CD8-positive, alpha-beta memory T cell (primary cell): ENCODE measurements at places on chromosomes 3 and 15. TPM values are rescaled to one million over a fixed set of nuclear protein-coding genes. Genes with fewer than 3 reads are reported as not detected.

DNA sequence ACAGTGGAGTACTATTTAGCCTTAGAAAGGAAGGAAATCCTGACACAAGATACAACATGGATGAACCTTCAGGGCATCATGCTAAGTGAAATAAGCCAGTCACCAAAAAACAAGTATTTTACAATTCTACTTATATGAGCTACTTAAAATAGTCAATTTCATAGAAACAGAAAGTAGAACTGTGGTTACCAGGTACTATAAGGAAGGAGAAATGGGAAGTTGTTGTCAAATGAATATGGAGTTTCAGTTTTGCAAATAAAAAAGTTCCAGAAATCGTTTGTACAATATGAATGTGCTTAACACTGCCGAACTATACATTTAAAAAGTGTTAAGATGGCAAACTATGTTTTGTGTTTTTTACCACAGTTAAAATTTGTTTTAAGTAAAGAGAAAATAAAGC lies 26.8 kb downstream of the TRANK1 start:
- DNase-seq: no peak
- H3K27me3 ChIP-seq: no peaks in the 10 kb centered on the region
- H3K4me3 ChIP-seq: no peak overlapping the region

DNA sequence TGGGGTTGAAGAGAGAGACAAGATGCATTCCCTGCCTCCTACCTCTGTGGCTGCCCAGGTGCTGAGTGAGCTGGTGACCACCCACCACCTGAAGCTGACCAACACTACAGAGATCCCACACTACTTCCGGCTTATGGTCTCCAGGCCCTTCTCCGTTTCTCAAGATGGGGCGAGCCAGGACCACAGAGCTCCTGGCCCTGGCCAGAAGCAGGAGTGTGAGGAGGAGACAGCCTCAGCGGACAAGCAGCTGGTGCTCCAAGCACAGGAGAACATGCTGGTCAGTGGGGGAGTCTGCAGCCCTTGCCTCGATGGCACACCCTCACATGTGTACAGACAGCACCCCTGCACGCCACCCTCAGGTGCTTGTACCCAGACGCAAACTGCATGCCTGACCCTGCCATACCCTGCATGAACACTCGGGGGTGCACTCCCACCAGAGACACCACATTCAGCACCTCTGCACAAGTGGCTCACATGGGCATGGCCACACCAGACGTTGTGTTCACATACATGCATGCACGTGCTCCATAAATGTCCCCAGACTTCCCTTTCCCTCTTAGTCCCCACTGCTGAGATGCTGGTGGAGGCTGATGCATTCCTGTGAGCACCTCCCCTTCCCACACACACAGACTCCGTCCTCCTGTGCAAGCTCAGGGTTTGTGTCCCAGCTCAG lies 19.0 kb downstream of the ACAA1 start:
- no peaks in the 10 kb centered on the region for H3K4me1 ChIP-seq
- H3K27me3 ChIP-seq: no peaks in the 10 kb centered on the region
- H3K4me3 ChIP-seq: no peak overlapping the region
- peak; percentile 80 for DNase-seq
- H3K27ac ChIP-seq: no peak overlapping the region

GRCh38 chr3:115469649-115470048 lies 153.7 kb upstream of the GAP43 start:
- H3K36me3 ChIP-seq: no peaks in the 10 kb centered on the region
- no peak overlapping the region for H3K27ac ChIP-seq
- no peaks in the 10 kb centered on the region for H3K27me3 ChIP-seq
- no peaks in the 10 kb centered on the region for H3K4me1 ChIP-seq

DNA sequence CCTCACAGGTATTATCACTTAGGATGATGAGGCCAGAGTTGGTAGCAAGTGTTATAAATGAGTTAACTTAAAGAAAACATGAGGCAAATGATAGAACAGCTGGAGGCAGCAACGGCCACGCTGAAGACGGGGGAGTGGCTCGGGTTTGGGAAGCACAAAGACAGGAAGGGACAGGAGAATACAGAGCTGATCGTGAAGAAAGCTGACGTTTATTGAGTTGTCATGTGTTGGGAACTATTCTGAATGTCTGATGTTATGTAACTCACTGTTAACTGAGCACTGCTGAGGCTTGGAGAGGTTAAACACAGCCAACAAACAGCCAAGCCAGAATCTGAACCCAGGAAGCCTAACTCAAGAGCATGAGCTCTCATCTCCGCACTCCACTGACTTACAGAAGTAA lies 42.3 kb downstream of the FGD5 start:
- no peaks in the 10 kb centered on the region for H3K4me1 ChIP-seq
- no peak for DNase-seq
- H3K4me3 ChIP-seq: no peak overlapping the region

DNA sequence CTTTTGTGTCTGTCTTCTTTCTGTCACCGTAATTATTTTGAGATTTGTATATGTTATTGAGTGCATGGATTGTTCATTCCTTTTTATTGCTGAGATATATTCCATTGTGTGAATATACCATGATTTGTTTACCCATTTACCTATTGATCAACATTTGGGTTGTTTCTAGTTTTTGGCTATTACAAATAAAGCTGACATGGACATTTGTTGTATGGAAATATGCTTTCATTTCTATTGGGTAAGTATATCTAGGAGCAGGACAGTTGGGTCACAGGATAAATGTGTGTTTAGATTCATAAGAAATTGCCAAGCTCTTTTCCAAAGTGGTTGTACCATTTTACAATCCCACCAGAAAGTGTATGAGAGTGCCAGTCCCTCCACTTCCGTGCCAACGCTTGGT lies 51.2 kb downstream of the PFN2 start:
- DNase-seq: no peak
- H3K36me3 ChIP-seq: no peaks in the 10 kb centered on the region
- H3K4me1 ChIP-seq: no peaks in the 10 kb centered on the region
- H3K27me3 ChIP-seq: no peaks in the 10 kb centered on the region
- H3K4me3 ChIP-seq: no peak overlapping the region

- no peaks in the 10 kb centered on the region for H3K4me1 ChIP-seq
- H3K4me3 ChIP-seq: no peak overlapping the region
- no peaks in the 10 kb centered on the region for H3K27me3 ChIP-seq
- no peak for DNase-seq
These were observed 6.8 kb downstream of the GDPGP1 start for GRCh38 chr15:90240856-90241255.

- no peaks in the 10 kb centered on the region for H3K27me3 ChIP-seq
- no peaks in the 10 kb centered on the region for H3K4me1 ChIP-seq
- DNase-seq: no peak
- no peak overlapping the region for H3K4me3 ChIP-seq
These were observed 11.7 kb downstream of the ATP6V1A start for GRCh38 chr3:113758389-113759024.

DNA sequence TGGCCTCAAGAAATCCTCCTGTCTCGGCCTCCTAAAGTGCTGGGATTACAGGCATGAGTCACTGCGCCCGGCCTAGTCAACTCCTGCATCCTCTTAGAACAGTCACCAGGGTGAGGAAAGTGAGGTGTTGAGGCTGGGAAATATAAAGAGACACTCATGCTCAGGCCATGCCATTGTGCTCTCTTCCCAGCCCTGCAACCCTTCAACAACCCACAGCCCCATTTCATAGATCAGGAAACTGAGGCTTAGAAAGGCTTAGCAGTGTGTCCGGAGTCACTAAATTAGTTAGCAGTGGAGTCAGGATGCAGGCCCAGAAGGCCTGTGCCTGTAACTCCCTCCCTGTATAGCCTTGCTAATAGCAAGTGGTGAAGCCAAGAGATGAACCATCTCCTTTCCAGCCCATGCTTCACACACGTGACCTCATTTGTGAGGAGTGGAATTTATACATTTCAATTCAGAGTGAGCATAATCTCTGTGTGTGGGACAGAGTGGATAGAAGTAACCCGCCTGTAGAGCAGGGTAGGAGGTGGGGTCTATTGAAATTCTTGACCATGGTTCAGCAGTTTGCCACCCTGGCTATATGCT lies 51.7 kb upstream of the USP3 start:
- no peak for DNase-seq
- no peak overlapping the region for H3K4me3 ChIP-seq
- H3K4me1 ChIP-seq: no peaks in the 10 kb centered on the region

- H3K27ac ChIP-seq: no peak overlapping the region
- DNase-seq: no peak
- H3K27me3 ChIP-seq: no peaks in the 10 kb centered on the region
- H3K4me3 ChIP-seq: no peak overlapping the region
- H3K4me1 ChIP-seq: no peaks in the 10 kb centered on the region
These were observed 175.1 kb upstream of the ATP11B start for GRCh38 chr3:182618085-182618732.

DNA sequence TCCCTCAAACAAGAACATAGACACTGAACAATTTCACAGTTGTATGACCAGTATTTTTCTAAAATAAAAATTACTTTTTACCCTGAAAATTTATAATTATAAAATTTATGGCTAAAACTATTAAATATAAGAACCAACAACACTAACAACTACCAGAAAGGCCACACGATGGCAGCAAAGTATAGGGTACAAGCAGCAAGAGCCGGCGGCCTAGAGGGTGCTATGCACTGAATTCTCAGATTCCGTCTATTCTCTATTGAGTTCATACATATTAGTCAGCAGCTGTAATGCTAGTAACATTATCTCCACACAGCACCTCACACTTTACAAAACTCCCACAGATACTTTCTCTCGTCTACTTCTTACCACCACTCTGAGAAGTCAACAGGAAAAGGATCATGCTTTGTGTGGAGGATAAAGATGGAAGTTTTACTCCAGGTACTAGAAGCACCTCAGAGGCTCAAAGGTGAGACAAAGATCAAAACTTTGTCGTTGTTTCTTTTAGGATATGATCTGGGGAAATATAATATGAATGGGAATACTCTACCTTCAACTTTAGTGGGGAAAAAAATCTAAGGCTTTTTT lies 160.5 kb downstream of the FGF12 start:
- H3K36me3 ChIP-seq: no peaks in the 10 kb centered on the region
- no peak overlapping the region for H3K4me3 ChIP-seq
- H3K4me1 ChIP-seq: no peaks in the 10 kb centered on the region
- peak; percentile 5 for DNase-seq
- no peaks in the 10 kb centered on the region for H3K27me3 ChIP-seq
- no peak overlapping the region for H3K27ac ChIP-seq

DNA sequence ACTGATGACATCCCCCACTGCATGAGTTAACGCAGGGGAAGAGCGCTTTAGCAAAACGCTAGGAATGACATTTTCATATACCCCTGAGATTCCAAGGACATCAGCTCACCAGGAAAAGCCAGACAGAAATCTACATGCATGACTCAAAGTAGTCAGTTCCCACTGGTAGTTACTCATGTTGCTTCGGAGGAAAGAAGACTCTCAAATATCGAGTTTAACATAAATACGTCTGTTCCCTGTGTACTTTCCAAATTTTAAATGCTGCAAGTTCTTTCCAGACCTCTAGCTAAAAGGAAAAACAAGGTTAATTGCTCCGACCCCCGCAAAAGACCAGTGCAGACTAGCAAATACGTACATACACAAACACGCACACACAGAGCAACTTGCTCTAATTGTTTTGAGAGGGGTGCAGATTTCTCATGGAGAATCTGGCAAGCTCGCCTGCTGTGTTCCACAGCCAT lies 115.4 kb upstream of the PRICKLE2 start:
- DNase-seq: no peak
- no peak overlapping the region for H3K4me3 ChIP-seq
- H3K27ac ChIP-seq: no peak overlapping the region
- no peaks in the 10 kb centered on the region for H3K4me1 ChIP-seq

DNA sequence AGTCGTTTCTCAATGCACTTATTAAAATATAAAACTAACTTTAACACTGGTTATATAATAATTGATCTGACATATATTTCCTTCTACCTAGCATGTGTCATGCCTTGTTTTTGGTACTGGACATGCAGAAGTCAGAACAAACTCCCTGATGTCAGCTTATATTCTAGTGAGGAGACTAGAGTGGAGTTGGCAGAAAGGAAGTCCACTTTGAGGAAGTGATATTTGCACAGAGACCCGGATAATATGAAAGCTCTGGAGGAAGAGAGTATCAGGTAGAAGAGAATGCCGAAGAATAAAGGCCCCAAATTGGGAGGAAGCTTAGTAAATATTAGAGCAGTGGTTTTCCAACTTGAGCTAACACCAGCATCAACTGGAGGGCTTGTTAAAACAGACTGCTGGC lies 24.6 kb upstream of the ZNF280D start:
- DNase-seq: no peak

DNA sequence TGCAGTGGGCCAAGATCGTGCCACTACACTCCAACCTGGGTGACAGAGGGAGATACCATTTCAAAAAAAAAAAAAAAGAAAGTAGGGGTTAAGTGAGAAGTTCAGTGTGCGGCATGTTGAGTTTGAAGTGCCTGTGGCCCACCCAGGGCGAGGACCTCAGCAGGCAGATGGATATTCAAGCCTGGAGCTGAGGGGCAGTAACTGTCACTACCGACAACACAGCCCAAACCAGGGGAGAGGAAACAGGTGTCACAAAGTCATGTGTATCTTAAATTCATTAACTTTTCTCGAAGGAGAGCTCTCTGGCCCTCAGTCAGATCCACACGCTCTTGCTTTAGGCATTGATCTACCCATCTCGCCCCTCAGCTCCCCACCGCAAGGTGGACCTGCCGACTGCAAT lies 45.3 kb downstream of the FEM1B start:
- no peak overlapping the region for H3K4me3 ChIP-seq
- no peaks in the 10 kb centered on the region for H3K27me3 ChIP-seq
- peaks cover 7% of the 10 kb centered on the region for H3K4me1 ChIP-seq
- no peak overlapping the region for H3K27ac ChIP-seq
- H3K36me3 ChIP-seq: no peaks in the 10 kb centered on the region

DNA sequence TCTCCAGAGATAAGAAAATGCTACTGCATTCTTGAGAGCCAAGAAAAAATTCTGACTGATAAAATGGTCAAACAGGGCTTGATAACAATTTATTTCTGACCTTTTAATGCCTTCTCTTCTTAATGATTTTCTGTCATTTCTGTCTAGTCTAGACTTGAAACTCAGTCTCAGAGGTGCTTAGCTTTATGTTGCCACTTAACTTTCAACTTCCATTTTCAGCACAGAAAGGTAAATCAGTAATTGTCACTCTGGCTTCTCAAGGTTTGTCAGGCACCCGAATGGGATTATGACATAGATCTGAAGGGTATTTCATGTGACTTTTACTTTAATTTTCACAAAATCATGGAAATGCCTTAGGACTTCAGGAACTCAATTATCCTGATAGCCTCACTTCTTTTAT lies 155.4 kb upstream of the GBE1 start:
- DNase-seq: no peak
- H3K36me3 ChIP-seq: no peaks in the 10 kb centered on the region
- no peak overlapping the region for H3K27ac ChIP-seq
- H3K27me3 ChIP-seq: no peaks in the 10 kb centered on the region
- no peak overlapping the region for H3K4me3 ChIP-seq

- H3K27ac ChIP-seq: no peak overlapping the region
- H3K36me3 ChIP-seq: no peaks in the 10 kb centered on the region
- no peaks in the 10 kb centered on the region for H3K4me1 ChIP-seq
- no peak for DNase-seq
- H3K4me3 ChIP-seq: no peak overlapping the region
These were observed 13.3 kb downstream of the ITGA11 start for GRCh38 chr15:68418611-68419161.

GRCh38 chr3:168094877-168095610 lies 680 bp downstream of the GOLIM4 start:
- DNase-seq: peak; percentile 40
- peak overlapping the region; percentile 39 for H3K4me3 ChIP-seq
- no peaks in the 10 kb centered on the region for H3K36me3 ChIP-seq

Gene LSAMP
- total RNA-seq: not detected

Gene LXN
- 5.3 TPM for total RNA-seq

Gene TNNC1
- 2.3 TPM for total RNA-seq

Gene IQCF5
- total RNA-seq: not detected

Gene RASGRP1
- 67.9 TPM for total RNA-seq

Gene RLBP1
- total RNA-seq: not detected

Gene NEK10
- total RNA-seq: 0.24 TPM

Gene SMAD6
- 0.04 TPM for total RNA-seq
